Activated B cell treated with CpG ODN at 0.5 μM for 24 hours (primary cell): ENCODE measurements at places on chromosomes 2 and 18. TPM values are rescaled to one million over a fixed set of nuclear protein-coding genes. Genes with fewer than 3 reads are reported as not detected.

Gene CCDC178
- total RNA-seq, result not detected in 2 replicates

Gene KIAA2012
- total RNA-seq, result not detected in 2 replicates

Gene POTEF
- not detected in 2 replicates for total RNA-seq

Gene ASB18
- total RNA-seq, result not detected in 2 replicates

DNA sequence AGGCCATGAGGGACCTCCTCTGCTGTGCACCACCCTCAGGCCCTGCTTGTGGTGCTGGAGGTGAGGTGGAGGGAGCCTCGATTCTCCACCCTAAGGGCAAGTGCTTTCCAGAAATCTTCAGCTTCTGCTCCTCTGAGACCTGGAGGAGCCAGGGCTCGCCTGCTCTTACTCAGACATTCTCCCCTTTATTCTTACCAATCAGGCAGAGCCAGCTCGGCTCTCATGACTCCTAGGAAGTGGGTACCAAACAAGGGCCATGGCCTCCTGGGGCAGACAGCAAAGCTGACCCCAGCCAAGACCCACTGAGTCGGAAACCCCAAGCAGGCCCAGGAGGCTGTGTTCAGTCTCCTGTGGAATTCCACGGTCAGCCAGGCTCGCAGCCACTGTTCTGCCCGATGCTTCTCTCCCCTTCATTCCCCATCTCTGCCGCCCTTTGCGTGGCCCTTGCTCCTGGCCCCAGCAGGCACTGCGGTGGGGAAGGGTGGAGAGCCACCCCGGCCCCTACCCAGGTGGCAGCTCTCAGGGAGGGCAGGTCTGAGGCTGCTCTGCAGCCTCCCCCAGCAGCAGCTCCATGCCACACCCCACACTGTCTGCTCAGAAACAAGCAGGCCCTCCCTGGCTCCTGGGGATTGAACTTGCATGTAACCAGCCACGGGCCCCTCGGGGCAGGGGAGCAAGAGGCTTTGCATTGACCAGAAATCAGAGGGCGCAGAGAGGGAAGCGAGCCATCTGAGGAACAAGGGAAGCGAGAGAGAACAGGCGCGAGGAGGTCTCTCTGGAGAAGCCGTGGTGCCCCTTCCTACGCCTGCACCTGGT is 24.0 kb downstream of the HS1BP3 start:
- DNase-seq, result no peak

GRCh38 chr2:78353168-78353567 is 672.3 kb upstream of the REG3G start:
- no peak for DNase-seq

- DNase-seq, result no peak
These were observed 839.6 kb downstream of the TSN start for GRCh38 chr2:122595065-122595464.

GRCh38 chr2:241598487-241598886 is 38.5 kb downstream of the THAP4 start:
- DNase-seq, result no peak

- DNase-seq, result no peak
These were observed 61.9 kb upstream of the HAAO start for GRCh38 chr2:42854207-42854818.

DNA sequence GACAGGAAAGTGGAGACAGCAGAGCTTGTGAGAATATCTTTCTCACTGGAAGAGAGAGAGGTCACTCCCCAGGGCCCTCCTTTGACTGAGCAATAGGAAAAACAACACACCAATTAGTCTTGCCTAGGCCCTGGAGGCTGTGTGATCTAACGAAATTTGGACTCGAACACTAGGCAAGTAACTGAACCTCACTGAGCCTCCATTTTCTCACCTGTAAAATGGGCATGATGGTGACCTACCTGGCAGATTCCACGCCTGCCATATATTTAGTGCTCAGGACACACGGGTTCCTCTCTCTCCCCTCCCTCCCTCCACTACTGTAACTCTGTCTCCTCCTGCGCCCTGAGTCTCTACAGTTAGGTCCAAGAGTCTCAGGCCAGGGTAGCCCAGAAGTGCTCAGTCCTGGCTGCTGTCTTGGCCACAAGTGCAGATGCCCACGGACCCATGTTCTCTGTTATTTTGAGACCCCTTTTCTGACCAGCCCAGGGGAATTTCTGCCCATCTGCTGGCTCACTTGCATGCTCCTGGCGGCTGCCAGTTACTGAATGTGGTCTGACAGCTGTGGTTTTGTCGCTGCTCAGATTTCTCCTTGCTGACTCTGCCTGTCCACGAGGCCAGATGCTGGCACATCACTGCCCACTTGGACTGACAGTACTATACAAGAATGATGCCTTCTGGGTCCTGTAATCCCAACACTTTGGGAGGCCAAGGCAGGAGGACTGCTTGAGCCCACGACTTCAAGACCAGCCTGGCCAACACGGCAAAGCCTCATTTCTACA is 9.6 kb upstream of the GIGYF2 start:
- DNase-seq, result no peak

- no peak for DNase-seq
These were observed 584.0 kb downstream of the LRRTM4 start for GRCh38 chr2:76938153-76938552.

- no peak for DNase-seq
These were observed 217.5 kb downstream of the TGIF1 start for GRCh38 chr18:3667255-3668137.

DNA sequence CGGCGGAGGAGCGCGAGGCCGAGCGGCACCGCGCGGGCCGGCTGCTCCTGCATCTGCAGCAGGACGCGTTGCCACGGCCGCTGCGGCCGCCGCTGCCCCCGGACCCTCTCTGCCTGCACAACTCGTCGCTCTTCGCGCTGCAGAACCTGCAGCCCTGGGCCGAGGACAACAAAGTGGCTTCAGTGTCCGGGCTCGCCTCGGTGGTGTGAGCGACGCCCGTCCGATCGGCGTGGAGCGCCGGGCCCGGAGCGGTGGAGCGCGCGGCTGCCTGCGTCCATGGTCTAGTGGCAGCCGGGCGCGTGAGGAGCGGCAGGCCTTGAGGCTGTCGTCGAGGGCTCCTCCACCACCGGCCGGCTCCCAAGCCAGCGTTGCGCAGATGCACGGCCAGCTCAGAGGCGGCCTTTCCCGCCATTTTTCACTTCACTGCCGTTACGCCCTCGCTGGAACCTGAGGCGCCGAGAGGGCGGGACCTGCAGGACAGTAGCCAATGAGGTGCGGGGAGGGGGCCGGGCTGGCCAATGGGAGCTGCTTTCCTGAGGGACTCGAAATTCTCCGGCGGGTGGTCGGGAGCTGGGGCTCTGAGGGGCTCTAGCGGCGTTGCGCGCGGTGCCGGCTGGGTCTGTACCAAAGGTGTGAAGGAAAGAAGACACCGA is 1.9 kb downstream of the TLX2 start:
- DNase-seq, result peak; percentile 66
